ENCODE measurements at places on chromosomes 4 and X. TPM values are rescaled to one million over a fixed set of nuclear protein-coding genes. Genes with fewer than 3 reads are reported as not detected.

Gene SPANXA1
- not detected for total RNA-seq

Gene TDO2
- total RNA-seq: 0.28 TPM

Gene SULT1E1
- total RNA-seq: not detected

Gene MAGIX
- 0.72 TPM for total RNA-seq

Gene GAGE1
- total RNA-seq: not detected

Gene NUP62CL
- total RNA-seq: not detected

- no peaks in the 10 kb centered on the region for H3K4me1 ChIP-seq
- no peaks in the 10 kb centered on the region for H3K27me3 ChIP-seq
- no peak overlapping the region for H3K4me3 ChIP-seq
- no peaks in the 10 kb centered on the region for H3K36me3 ChIP-seq
- DNase-seq: no peak
These were observed 24.0 kb downstream of the UNC5C start for GRCh38 chr4:95524729-95525128.

DNA sequence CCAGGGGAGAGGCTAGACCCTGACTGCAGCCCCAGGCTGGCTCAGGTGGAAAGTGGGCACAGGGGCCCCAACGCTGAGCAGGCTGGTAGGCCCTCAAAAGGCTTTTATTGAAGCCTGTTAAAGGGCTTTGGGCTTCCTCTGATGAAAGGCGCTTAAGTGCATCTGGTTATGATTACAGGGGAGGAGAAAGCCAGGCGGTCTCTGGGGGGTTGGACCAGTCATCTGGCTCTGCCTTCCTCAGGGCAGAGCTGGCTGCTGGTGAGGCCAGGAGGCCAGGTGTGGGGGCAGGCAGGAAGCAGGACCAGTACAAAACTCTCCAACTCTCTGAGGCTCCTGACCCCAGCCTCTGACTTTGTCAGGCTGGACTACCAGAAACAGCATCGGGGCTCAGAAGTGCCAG, 68.8 kb upstream of the BCOR start:
- no peak overlapping the region for H3K27ac ChIP-seq
- no peaks in the 10 kb centered on the region for H3K4me1 ChIP-seq
- H3K36me3 ChIP-seq: no peaks in the 10 kb centered on the region

DNA sequence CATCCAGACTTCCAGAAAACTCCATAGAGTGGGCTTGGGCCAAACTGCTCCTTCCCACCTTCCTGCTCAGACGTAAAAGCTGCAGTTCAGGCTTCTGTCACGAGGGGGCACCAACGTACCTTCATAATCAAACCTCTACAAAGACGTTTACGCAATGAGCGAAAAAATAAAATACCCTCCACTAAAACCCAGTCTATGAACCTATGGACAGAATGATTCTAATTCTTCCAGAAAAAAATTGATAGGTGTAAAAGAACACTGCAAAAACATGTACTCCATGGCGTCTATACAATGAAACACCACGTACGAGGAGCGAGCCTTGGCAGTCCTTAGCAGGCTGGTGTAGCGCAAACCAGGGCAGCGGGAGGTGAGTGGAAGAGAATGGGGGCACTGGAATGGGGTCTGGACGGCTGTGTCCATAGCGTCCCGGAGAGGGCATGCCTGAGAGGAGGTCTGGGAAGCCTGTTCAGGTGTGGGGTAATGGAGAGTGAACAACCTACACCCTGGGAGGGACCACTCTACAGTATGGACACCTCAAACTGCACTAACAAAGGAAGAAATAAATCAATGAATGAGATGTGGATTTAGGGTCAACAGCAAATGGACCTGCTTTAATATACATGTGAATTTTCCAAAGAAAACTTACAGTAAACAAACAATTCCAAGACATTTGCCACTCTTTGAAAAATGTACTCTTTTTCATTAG, 14.4 kb upstream of the RAB40A start:
- H3K4me3 ChIP-seq: no peak overlapping the region
- H3K4me1 ChIP-seq: peaks cover 5% of the 10 kb centered on the region
- H3K27ac ChIP-seq: no peak overlapping the region

DNA sequence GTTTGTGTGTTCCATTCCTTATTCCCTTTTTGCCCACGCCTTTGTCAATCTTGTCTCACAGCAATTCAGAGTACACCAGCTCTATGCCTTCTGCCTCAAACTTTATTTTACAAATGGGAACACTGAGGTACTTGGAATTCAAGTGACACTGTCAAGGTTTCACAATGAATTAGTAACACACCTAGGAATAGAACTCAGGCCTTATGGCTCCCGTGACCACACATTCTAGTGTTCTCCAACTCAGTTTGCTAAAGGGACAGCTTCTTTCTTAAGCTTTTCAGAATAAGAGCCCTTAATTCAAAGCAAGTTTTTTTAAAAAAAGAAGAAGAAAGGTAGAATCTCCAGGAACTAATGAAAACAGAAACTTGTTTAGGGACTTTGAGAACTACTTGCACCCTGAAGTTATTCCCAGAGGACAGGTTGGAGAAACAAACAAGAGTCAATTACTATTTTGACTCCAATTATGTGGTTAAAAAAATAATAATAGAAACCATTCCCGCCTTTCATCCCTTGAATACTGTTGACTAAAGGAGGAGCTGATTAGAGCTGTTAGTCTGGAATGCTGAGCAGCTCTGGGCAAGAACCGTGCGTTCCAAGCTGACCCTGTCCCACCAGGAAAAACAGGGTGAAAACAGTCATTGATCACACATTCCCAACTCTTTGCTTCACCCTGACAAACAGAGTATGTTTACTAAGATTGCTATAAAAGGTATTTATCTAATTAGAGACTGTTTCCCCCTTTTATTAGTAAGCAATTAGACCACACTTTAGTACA, 408.8 kb upstream of the CNKSR2 start:
- H3K4me1 ChIP-seq: no peaks in the 10 kb centered on the region
- no peaks in the 10 kb centered on the region for H3K36me3 ChIP-seq
- H3K27ac ChIP-seq: no peak overlapping the region
- H3K27me3 ChIP-seq: no peaks in the 10 kb centered on the region
- H3K4me3 ChIP-seq: no peak overlapping the region
- no peak for DNase-seq

DNA sequence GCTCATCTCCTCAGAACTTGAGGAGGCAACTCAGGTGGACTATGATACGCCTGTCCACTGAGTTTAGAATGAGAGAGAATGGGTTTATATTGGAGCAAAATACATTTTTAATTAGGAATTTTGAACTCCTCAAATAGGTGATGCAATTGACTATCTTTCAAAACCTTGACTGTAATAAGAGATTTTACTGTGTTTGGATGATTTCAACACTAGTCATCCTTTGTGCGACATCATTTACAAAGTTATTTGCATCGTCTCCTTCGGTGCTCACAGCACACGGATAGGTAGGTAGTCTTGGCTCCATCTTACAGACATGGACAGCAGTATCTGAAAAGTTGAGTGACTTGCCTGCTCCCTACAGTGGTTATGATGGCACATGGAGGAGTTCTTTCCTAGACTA, 67.0 kb downstream of the AASDH start:
- H3K27me3 ChIP-seq: no peaks in the 10 kb centered on the region
- DNase-seq: peak; percentile 67
- H3K4me3 ChIP-seq: no peak overlapping the region
- peak overlapping the region; percentile 40 for H3K27ac ChIP-seq
- peaks cover 6% of the 10 kb centered on the region for H3K4me1 ChIP-seq

- DNase-seq: no peak
- H3K4me1 ChIP-seq: no peaks in the 10 kb centered on the region
- H3K36me3 ChIP-seq: no peaks in the 10 kb centered on the region
- no peak overlapping the region for H3K27ac ChIP-seq
These were observed 83.4 kb upstream of the AFAP1 start for GRCh38 chr4:8022767-8023695.

DNA sequence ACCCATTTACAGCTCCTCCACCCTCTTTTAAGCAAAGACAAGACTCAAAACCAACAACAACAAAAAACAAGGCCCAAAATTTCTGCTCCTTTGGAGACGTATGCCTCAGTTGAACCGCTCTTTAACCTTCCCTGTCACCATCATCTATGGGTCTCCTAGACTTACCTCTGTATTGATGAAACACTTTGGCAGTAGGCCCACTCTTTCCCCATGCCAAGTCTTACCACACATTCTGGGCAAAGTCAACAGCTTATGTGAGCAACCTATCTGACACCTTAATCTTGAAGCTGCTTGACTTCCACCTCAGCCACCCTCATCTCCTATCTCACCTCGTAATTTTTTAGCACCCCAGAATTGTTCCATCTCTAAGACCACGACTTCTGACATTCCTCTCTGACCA, 99.7 kb upstream of the CXorf66 start:
- H3K4me3 ChIP-seq: no peak overlapping the region
- no peaks in the 10 kb centered on the region for H3K4me1 ChIP-seq
- H3K27ac ChIP-seq: no peak overlapping the region

DNA sequence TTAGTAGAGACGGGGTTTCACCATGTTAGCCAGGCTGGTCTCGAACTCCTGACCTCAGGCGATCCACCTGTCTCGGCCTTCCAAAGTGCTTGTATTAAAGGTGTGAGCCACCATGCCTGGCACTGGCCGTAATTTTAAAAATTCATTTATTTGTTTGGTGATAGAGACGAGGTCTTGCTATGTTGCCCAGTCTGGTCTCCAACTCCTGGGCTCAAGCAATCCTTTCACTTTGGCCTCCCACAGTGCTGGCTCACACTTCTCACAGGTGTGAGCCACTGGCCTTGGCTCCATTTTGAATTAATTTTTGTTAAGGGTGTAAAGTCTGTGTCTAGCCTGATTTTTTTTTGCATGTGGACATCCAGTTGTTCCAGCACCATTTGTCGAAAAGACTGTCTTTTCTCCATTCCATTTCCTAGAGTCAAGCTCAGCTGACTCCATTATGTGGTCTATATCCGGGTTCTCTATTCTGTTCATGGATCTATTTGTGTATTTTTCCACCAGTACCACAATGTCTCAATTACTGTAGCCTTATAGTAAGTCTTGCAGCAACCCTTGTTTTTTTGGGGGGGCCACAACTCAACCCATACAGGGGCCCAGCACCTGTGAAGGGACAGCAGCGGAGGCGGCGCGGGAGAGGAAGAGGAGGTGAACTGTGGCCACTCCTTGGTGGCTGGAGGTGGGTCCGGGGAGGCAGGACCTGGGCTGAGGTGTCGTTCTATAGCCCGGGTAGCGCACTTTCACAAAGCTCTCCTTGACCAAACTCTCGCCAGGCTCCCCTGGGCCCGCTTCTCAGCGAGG, 1.5 kb upstream of the NSD2 start:
- H3K27ac ChIP-seq: peak overlapping the region; percentile 96
- H3K4me1 ChIP-seq: peaks cover 13% of the 10 kb centered on the region
- DNase-seq: no peak

GRCh38 chr4:89301003-89301402, 6.6 kb downstream of the GPRIN3 start:
- H3K27me3 ChIP-seq: peaks cover 3% of the 10 kb centered on the region
- no peak for DNase-seq
- H3K4me1 ChIP-seq: no peaks in the 10 kb centered on the region
- H3K36me3 ChIP-seq: no peaks in the 10 kb centered on the region
- no peak overlapping the region for H3K27ac ChIP-seq
- H3K4me3 ChIP-seq: no peak overlapping the region

DNA sequence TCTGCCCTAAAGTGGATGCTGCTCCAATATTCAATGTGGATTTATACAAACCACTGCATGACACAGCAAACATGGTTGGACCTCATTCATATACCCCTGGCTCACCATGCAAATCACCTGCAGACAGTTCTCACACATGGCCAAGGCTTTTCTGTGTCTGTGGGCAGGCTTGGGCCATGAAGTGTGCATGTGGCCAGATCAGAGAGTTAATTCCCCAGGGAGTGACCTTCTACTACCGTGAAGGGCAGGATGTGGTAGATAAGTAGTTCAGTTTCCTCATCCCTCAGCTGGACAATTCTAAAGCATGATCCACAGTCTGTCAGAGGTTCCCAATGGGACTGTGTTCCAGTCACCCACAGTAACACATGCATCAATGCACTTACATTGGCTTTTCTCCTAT, 24.6 kb upstream of the BCLAF3 start:
- no peak overlapping the region for H3K27ac ChIP-seq
- peaks cover 12% of the 10 kb centered on the region for H3K27me3 ChIP-seq
- no peak for DNase-seq
- H3K4me3 ChIP-seq: no peak overlapping the region
- H3K4me1 ChIP-seq: no peaks in the 10 kb centered on the region
- no peaks in the 10 kb centered on the region for H3K36me3 ChIP-seq

DNA sequence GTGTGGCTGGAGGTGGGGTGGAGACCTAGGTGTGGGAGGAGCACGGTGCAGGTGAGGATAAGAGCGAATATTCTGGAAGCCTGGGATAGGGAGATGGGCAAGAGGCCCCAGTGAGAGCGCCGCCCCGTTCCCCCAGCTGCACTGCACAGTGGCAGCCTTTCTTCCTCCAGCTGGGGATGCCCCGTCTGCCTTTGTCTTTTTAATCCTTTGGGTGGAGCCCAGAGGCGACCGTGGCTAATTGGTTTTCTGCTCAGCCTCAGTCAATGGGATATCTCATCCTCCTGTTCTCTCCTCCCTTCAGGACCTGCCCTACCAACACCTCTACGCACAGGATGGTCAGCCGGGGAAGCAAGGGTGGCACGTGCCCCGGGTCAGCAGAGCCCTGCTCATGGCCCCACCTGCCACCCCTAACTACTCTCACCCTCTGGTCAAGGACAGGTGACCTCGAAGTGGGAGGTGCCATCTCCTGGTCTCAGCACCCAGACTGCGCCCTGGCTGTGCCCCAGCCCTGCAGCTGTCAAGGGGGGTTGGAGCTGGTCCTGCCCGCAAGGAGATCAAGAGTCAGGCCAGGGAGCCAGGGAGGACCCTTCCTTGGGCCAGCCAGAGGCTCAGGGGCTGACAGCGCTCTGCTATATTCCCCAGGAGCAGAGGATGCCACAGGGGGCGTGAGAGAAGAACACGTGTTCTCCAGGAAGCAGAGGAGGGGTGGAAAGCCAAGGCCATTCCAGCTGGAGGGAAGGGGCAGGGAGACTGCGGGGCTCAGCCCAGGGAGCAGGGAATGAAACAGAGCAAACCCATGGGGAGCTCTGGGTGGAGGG, 64.0 kb downstream of the ADRA2C start:
- no peaks in the 10 kb centered on the region for H3K36me3 ChIP-seq
- no peak overlapping the region for H3K27ac ChIP-seq
- H3K27me3 ChIP-seq: peaks cover 43% of the 10 kb centered on the region
- no peak for DNase-seq
- no peaks in the 10 kb centered on the region for H3K4me1 ChIP-seq
- no peak overlapping the region for H3K4me3 ChIP-seq

- no peaks in the 10 kb centered on the region for H3K27me3 ChIP-seq
- DNase-seq: peak; percentile 52
- no peak overlapping the region for H3K4me3 ChIP-seq
- no peaks in the 10 kb centered on the region for H3K36me3 ChIP-seq
- H3K27ac ChIP-seq: peak overlapping the region; percentile 66
- peaks cover 7% of the 10 kb centered on the region for H3K4me1 ChIP-seq
These were observed 2062.0 kb downstream of the ARAP2 start for GRCh38 chr4:34182306-34182705.

GRCh38 chr4:5735463-5735862, 24.5 kb downstream of the EVC start:
- H3K4me1 ChIP-seq: no peaks in the 10 kb centered on the region
- peaks cover 51% of the 10 kb centered on the region for H3K36me3 ChIP-seq
